ENCODE measurements at places on chromosomes 13 and 19.
A peak's percentile ranks its signal among the peaks of the same experiment; 100 is the strongest.

GRCh38 chr13:43749503-43749902 is 37.3 kb downstream of the ENOX1 start:
- DNase-seq: no peak

- DNase-seq: peak; percentile 95
Observed at GRCh38 chr19:49468746-49469447, 5.1 kb upstream of the FLT3LG start.

DNA sequence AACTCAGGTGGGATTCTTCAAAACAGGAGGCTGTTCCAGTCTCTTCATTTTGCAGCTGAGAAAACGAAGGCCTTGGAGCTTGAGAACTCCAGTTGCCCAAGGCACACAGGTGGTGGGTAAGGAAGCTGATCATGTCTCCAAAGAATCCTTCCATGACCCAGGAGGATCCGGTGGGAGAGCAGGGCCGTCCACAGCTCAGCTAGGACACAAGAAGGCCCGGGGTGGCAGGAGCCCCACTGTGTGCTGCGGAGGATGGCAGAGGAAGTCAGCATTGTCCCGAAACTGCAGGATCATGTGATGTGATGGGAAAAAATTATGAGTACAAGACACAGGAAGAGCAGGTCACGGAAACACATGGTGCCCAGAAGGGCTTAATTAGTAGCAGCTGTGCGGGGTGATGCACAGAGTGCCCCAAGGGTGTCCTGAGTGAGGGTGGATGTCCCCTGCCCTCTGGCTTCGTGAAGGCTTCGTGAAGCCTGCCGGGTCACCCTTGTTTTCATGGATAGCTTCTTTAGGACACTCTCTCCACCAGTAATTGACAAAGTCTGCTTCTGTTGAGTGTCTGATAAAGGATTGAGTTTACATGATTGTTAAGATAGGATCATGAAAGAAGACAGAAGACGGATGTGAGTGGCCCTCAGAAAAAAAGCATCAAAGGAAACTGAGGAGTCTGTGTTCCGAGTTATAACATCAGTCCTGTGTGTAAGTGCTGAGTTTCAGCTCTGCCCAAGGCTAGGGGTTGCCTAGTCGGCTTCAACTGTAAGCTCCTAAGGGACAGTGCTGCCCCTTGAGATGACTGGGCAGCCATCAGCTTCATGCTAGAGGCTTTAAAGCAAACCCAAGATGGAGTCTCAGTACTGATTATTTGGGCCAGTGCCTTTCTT is 33.8 kb upstream of the SACS start:
- DNase-seq: no peak

DNA sequence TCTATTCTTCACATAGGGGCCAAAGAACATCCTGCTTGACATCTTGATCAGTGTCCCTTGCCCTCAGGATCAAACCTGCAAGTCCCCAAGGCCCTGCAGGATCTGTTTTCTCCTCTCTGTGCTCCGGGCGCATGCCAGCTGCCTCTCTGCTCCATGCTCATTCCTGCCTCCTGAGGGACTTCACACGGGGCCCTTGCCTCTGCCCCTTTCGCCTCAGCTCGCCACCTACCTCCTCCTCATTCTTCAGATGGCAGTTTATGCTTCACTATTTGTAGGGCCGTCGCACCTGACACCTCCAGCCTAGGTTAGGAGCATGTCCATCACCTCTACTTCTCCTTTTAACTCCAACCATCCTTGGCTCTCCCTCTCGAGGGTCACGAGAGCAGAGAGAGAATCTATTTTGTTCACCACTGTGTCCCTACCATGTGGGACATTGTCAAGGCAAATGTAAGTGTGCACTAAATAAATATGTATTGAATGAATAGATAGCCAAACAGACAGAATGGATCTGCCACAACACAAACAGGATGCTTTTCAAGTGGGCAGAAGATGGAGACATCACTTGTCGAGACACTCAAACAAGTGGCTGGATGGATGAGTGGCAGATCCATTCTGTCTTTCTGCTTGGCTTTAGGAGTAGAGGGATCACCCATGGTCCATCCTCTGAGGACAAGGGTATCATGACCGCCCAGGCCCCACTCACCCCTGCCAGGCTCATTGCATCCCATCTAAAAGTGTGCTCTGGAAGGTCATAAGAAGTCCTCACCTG is 29.6 kb downstream of the ACTN4 start:
- no peak for DNase-seq

DNA sequence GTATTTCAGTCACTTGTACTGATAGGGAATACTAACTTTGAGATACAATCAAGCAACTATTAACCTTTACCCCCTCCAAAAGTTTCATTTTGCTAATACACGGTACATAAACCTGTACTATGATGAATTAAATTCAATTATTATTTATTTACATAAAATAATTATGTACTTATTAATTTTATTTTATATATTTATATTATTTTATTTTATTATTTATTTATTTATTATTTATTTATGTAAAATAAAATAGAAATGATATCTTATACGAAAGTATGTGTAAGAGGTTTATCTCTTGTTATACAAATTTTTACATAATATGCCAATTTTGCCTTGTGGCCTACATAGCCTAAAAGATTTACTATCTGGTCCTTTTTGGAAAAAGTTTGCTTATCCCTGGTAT is 564.3 kb downstream of the SLITRK5 start:
- DNase-seq: no peak

GRCh38 chr13:36919833-36920615 is at the start of gene SMAD9:
SMAD9 (minus strand) TSS chr13:36920238; CDS start chr13:36879689, 40,549 bp downstream.
- peak; percentile 58 for DNase-seq

GRCh38 chr19:5851302-5851701 is at the start of gene FUT3:
FUT3 (minus strand) TSS chr19:5851449.
- no peak for DNase-seq

GRCh38 chr19:38263689-38264485 is 486 bp upstream of the SPINT2 start:
- DNase-seq: peak; percentile 73

DNA sequence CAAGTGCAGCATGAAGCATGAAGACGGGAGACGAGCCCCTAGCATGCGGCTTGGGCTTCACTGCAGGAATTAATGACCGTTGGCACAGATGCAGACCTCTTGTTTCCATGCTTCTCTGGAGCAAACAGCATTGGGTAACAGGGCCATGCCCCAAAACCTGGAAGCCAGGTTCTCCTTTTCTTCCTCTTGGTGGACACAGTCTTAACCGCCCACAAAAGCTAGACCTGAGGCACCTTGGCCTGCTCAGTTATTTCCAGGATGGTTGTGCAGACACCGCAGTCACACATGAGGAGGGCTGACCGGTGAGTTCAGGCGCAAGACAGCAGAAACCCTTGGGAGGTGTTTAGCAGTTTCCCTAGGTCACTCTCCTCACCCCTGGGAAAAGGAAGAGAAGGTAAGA is 133.9 kb upstream of the GJB6 start:
- no peak for DNase-seq

DNA sequence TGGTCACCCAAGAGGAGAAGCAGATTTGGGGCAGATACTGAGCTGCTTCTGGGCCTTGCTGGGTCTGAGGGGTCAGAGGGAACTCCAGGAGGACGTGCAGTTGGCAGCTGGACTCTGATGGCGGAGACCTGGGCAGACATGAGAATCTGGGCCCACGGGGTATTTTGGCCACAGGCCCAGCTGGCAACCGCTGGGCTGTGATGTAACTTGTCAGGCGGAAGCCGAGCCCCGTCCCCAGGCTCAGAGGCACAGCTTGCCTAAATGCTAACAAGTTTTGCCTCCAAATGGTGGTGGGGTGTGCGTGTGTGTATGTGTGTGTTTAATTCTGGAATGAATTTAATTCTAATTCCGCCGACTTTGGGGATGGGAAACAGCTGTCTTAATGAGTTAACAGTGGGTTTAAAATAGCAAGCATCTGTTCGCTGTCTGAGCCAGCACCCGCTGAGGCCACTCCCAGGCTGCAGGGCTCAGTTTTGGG is 11.6 kb downstream of the ZNRF4 start:
- DNase-seq: no peak

DNA sequence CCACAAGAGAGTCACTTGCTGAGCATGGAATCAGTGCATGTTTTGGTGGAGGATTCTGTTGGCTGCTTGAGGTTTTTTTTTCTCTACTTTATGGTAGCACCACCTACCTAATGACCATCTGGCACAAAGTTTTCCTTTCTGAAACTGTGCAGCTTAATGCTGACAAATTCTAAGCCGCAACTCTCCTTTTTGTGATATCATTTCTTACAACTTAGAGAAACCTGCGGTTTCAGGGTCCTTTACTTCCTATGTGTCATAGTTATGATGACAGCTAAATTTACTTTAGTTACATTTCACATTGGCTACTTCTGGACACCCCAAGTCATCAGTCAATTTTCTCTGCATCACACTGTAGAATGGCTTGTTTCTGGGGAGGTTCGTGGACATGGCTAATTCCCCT is 115.4 kb upstream of the TMTC4 start:
- no peak for DNase-seq

- no peak for DNase-seq
Observed at GRCh38 chr19:58450856-58451357, 515 bp upstream of the ZNF324B start.

GRCh38 chr13:24612726-24613125 is 67.5 kb upstream of the ATP12A start:
- no peak for DNase-seq

DNA sequence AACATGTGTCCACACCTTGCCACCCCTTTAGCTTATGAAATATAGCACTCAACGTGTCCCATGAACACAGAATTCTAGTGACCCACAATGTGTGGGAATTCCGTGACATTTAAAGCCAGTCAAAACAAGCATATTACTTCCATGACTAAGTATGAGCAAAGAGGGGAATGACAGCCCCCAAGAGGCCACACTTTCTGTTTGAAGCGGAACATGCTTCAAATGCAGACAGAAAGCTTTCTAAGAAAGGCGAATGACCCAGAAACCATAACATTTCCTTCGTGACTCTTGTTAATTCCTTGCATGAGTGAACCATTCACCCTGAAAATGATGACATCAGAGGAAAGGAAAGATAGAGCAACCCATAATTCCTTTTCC is 122.0 kb upstream of the FNDC3A start:
- no peak for DNase-seq

DNA sequence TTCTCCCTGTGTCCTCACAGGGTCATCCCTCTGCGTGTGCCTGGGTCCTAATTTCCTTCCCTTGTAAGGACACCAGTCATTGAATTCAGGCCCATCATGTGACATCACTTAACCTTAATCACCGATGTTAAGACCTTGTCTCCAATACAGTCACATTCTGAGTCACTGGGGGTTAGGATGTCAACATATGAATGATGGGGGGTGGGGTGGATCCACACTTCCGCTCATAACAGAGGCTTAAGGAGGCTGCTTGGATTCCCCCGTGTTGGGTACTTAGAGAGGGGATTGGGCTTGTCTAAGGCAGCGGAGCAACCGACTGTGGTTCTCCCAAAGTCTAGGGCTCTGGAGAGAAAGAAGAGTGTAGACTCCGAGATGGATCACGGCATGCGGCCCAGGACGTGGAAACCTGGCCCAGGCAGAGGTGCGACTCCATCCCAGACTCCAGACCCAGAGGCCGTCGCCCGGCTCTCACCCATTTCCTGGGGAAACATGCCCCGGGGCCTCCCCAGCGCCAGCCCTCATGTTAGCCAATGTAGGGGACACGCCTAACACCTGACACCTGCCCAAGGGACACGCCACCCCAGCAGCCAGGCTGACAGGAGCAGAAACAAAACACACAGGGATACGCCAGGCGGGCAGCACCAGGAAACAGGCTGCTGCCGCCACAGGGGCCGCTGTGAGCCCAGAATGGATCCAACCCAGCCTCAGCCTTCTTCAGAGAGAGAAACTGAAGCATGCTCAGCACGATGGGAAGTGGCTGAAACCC is 17.1 kb upstream of the IGLON5 start:
- no peak for DNase-seq

DNA sequence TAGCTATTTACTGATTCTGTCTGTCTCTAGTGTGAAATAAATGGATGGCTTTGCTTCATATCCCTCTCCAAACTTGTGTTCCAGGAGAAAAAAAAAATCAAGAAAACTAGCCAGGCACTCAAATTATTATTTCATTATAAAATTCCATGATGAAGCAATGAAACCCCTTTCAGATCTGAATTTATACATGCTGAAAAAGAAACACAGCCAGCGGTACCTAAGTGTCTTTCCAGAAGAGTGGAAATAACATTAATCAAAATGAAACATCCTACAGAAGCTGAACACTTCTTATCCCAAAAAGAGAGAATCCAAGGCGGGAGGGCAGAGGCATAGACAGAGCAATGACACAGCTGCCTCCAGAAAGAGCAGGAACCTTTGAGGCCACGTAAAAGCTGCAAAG is 15.9 kb downstream of the ENOX1 start:
- no peak for DNase-seq

GRCh38 chr13:33910255-33910654 is 92.3 kb downstream of the RFC3 start:
- no peak for DNase-seq

- no peak for DNase-seq
Observed at GRCh38 chr13:112133499-112134390, 66.8 kb downstream of the SOX1 start.

GRCh38 chr13:74052402-74052928 is 81.7 kb downstream of the KLF12 start:
- DNase-seq: no peak

- no peak for DNase-seq
Observed at GRCh38 chr19:14471436-14472187, 3.5 kb downstream of the PTGER1 start.

- DNase-seq: peak; percentile 38
Observed at GRCh38 chr13:45242070-45242469, 41.2 kb upstream of the KCTD4 start.

- peak; percentile 99 for DNase-seq
Observed at GRCh38 chr19:907183-907853, 5.7 kb downstream of the R3HDM4 start.

DNA sequence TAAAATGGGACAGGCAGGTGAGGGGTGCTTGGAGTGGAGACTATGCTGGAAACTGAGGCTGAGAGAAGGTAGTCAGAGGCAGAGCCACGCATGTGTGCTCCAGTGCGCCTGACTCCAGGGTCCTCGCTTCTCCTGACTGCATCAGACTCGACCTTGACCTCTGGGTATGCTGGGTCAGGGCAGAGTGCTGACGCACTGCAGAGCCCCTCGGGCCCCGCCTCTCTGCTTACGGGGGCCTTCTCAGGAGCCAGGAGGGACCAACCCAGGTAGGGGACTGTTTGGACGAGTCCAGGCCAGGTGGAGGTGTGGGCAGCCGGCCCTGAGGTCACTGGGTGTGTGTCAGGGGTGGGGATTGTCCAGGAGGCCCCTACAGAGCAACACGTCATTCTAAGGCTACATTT is 22.9 kb upstream of the SLC7A10 start:
- no peak for DNase-seq

DNA sequence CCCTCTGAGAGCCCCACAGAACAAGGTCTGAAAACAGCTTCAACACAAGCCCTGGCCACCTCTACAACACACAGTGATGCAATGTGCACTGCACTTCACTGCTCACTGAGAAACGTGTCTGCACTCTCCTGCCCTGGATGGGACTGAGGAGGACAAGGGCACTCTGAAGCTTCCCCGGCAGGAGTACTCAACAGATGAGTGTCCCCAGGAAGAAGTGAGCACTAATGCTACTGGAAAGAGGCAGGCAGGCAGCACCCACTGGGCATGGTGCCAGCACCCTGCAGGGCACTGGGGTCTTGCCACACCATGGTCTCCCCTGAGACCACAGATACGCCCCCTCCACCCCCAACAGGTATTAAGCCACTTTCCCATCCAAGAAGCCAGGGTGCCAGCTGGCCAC is 17.7 kb upstream of the SLC35E1 start:
- DNase-seq: no peak
